ENCODE measurements at places on chromosomes 2 and 18.

DNA sequence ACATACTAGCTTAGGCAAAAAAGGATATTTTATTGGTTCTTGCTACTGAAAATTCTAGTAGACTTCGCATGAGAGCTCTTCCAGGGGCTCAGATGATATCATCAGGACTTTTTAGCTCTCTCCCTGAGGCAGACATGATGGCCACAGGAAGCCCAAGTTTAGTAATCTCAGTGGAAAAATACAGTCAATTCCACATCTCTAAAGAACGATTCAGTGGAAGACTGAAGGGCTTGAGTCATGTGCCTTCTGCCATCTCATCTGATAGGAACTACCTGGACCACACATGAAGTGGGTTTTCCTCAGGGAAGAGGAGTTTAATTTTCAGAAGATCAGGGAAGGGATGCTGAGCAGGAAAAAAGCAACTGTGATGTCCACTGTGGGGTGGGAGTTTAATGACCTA is 117.3 kb downstream of the TTC27 start:
- no peak for DNase-seq

GRCh38 chr2:37809525-37809924 is 115.6 kb upstream of the RMDN2 start:
- DNase-seq = no peak

DNA sequence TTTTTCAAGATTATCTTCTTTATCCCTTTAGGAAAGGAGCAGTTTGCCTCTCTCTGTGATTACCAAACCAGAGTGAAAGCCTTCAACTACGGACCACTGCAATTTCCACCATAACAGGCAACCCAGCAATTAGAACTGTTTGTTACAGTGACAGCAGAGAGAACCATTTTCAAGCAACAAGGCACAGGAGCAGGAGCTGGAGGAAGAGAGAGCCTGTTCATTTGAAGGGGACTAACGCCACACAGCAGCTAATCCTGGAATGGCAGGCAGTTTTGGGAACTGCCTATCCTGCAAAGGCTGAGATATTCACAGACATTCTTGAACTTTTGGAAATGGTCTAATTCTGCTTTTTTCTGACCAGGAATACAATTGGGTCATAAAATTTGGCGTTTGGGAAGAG is 1541.9 kb upstream of the PIK3C3 start:
- no peak for DNase-seq

DNA sequence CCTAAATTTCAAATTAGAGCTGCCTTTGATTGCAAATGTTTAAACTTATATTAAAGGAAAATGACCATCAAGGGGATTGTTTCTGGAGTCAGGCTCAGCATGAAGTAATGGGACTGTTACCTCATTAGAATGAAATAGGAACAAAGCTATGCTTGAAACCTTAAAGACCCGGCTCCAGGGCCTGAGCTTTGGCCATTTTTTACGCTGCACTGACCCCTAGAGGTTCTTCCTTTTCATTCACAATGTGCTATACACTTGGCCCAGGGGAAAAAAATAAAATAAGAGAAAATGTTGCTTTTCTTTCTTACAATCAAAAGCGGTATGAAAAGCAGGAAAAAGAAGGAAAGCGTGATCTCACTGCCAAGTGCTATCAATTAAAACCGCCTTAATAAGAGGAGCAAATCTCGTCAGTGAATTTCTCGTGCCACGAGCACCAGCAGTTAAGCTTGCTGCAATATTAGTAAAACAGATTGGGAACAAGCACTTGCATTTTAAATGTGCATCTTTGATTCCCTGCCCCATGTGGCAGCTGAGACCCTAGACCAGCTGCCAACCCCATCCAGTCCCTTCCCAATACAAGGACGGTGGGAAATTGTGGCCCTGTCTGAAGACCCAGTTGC is 96.6 kb downstream of the MBD2 start:
- no peak for DNase-seq

- DNase-seq = no peak
Observed at GRCh38 chr2:50143822-50144575, 887.9 kb downstream of the NRXN1 start.

Data from T-helper 2 cell treated with Interferon-gamma antibody and Interleukin-4, amounts not matched to agents 5 μg/mL and 100 μg/mL, for 36 hours (primary cell).